ENCODE measurements at places on chromosomes 7 and 10.
A peak's percentile ranks its signal among the peaks of the same experiment; 100 is the strongest.

DNA sequence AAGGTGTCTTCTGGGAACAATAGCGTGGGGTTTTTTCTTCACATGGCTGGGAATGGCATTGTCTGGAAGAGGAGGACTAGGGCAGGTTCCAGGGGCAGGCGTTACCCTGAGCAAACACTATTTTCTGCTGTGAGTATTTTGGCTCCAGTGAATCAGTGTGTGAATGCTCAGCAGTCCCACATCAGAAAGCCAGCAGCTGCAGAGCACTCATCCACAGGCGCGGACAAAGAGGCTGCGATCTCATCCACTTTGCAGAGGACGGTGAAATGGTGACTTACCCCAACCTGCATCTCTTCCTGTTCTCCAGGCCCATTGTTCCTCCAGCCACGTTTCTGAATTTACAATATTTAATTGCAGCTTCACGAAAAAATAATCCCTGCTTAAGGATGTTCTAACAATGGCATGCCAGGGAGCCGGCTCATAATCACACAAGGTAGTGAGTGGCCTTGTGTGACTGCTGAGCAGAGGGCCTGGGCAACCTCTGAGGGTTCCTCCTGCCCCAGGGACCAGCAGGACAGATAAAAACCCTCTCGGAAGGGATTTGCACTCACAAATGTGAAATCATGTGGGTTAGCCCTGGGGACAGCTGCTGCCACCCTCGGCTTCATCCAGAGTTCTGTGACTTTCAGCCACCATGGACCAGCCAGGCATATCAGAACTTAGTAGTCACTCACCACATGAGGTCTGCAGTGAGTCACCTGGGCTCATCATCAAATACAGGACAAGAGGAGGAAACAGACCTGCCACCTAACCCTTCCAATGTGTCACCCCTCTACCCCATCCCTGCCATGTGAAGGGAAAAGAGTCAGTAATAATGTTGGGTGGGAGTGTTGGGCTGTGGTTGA is 65.0 kb upstream of the EN2 start:
- DNase-seq = no peak

- no peak for DNase-seq
Observed at GRCh38 chr7:130853503-130854279, 119.7 kb upstream of the KLF14 start.

- no peak for DNase-seq
Observed at GRCh38 chr10:85548034-85548433, 818.6 kb downstream of the GRID1 start.

DNA sequence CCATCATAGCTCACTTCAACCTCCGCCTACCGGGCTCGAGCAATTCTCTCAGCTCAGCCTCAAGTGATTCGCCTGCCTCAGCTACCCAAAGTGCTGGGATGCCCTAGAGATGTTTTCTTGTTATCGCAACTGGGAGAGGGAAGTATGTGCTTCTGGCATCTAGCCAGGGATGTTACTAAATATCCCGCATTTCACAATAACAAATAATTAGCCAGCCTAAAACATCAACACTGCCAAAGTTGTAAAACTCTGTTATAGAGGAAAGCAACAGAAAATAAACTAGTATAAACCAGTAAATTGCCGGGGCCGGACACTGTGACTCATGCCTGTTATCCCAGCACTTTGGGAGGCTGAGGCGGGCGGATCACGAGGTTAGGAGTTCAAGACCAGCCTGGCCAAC is 7.2 kb downstream of the INA start:
- no peak for DNase-seq

DNA sequence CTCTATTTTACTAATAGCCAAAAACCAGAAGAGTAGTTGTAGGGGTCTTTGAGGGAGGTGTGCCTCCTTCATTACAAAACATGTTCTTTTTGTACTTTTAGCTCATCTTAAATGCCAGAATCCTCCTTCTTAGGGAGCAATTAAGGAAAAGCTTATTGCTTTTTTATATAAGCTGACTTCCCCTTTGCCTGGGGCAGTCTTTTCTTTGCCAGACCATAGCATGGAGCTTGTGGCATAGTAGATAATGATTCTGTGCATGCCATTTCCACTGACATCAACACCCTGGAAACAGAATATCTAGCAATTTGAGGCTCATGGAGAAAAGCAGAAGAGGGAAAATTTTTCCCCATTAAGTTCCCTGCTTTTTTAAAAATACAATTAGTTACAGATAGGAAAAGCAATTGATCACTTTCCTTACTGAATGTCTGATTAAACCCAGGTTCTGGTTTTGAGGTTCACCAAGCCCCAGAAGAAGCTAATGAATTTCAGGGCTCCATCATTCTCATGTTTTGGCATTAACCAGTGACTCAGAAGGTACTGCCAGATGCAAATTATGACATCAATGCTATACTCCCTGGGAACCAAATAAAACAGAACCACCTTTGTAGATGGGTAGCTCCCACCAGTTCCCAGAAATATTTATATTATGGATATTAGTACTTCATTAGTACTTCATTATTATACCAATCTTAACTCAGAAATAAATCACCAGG is 410.6 kb downstream of the KCNMA1 start:
- no peak for DNase-seq

GRCh38 chr7:94067506-94067905 is 63.4 kb upstream of the BET1 start:
- DNase-seq = no peak

DNA sequence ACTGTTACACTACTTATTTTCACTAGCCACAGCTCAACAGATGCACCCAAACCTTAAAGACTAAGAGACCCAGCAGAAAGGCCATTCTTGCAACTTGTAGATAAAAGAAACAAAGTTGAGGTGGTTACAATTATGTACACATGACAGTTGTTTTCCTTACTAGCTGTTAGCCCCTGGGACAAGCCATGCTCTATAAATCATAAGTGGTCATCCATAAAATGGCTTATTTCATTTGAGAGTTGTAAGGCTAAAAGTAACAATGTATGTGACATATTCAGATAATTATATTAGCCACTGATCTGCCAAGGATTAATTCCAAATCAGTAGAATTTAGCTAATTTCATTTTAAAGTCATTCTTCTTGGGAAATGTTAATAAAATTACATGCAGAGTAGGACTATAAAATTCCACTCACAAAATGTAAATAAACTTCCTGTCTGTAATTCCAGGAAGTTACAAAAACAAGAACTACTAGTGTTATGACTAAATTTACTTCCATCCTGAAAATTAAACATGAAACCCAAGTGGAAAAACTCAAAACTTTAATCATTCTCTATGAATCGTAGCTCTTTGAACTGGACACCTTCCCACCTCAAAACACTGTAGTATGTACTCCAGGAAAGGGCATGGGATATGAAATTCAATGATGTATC is 13.3 kb downstream of the SLC37A3 start:
- no peak for DNase-seq

GRCh38 chr10:62506371-62506770 is 132.2 kb downstream of the ZNF365 start:
- DNase-seq = no peak

DNA sequence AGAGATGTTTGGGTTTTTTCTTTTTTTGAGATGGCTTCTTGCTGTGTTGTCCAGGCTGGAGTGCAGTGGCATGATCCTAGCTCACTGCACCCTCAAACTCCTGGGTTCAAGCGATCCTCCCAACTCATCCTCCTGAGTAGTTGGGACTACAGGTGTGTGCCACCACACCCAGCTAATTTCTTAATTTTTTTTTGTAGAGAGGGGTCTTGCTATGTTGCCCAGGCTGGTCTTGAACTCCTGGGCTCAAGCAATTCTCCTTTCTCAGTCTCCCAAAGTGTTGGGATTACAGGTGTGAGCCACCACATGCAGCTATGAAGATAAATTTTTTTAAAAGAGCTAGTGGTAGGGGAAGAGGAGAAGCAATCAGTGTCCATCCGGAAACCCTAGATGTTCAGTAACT is 56.8 kb downstream of the CLIP2 start:
- DNase-seq = no peak

- no peak for DNase-seq
Observed at GRCh38 chr10:91034494-91035159, 113.7 kb upstream of the ANKRD1 start.

DNA sequence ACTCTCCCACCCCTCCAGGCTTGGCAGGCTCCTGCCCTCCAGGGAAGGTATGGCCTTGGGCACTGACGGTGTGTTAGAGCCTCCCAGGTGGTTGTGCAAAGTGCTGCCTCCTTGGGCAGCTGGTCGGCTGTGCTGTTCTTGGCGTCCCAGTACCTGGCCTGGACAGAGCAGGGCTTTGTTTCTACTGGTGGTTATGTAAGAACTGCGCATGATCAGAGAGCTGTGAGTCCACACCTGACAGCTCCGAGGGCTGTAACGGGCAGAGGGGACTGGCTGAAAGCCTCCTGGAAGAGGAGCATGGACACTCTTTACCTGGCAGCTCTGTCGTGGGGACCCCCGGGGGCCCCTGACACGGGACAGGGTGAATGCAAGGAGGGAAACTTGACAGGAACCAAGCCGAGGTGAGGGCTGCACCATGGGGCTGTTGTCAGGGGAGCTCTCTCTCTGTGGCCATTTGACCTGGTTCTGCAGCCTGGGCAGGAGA is 3.1 kb upstream of the SFRP5 start:
- DNase-seq = no peak

- DNase-seq = no peak
Observed at GRCh38 chr10:47024399-47025252, 113.4 kb downstream of the PTPN20 start.

DNA sequence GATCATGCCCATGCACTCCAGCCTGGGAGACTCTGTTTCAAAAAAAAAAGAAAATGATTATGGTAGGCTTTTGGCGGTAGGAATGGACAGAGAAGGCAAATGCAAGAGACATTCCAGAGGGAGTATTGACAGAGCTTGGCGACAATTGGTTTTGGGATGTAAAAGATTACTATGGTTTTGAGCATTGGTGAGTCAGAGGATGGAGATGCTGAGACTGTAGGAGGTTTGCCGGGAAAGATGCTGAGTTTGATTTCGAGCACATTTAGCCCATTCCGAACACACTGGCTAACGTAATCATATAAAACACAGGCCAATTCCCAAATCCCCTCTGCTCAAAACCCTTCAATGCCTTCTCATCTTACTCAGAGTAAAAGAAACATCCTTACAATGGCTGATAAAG is 161.6 kb upstream of the MKLN1 start:
- DNase-seq = no peak

DNA sequence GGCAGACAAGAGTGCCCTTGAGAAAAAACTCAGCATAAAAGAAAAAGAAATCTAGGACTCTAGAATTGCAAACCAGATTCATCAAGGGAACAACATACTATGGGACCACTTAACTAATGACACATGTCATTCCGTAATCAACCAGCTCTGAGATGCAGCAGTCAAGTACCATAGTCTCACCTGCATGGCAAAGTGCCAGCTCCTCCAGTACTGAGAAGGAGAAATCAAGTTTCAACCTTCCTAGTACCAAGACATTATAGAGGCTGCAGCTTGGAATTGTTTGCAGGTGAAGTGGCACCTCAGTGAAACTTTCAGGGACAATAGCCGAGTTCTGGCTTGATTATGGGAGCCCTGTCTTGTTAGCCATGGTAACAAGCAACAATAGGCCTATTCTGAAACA is 11.5 kb downstream of the STEAP1 start:
- no peak for DNase-seq

DNA sequence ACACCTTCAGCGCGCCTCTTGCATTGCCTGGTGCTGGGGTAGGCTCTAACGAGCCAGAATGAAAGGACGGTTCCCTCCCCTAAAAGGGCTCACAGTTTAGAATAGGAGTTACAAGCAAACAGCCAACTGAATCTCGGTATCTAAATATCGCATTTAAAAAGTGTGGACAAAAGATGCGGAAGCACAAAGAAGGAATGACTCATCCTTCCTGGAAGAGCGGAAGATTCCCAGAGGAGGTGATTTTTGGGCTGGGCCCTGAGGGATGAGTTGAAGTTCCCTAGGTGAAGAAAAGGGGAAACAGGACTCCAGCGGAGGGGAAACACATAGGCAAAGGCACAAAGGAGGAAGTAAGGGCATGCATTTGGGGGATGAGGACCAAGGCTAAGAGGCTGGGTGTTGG is 29.9 kb downstream of the SRRM3 start:
- DNase-seq = no peak

DNA sequence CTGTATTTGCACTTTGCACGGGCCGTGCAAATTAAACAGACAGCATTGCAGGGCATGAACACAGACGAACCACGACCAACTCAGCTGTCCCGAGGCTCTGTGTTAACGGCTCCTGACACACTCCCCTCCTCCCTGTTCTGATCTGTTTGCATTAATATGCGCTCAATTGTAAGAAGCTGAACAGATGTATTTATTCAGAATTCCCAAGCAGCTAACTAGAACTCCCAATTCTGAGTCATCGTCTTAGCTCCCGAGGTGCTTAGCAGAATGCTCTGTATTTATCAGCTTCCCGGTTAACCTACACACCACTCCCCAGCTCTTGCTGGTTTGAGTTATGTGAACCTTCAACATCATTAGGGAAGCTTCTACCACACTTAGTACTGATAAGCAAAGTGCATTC is 286.4 kb downstream of the PTPRN2 start:
- DNase-seq = no peak

DNA sequence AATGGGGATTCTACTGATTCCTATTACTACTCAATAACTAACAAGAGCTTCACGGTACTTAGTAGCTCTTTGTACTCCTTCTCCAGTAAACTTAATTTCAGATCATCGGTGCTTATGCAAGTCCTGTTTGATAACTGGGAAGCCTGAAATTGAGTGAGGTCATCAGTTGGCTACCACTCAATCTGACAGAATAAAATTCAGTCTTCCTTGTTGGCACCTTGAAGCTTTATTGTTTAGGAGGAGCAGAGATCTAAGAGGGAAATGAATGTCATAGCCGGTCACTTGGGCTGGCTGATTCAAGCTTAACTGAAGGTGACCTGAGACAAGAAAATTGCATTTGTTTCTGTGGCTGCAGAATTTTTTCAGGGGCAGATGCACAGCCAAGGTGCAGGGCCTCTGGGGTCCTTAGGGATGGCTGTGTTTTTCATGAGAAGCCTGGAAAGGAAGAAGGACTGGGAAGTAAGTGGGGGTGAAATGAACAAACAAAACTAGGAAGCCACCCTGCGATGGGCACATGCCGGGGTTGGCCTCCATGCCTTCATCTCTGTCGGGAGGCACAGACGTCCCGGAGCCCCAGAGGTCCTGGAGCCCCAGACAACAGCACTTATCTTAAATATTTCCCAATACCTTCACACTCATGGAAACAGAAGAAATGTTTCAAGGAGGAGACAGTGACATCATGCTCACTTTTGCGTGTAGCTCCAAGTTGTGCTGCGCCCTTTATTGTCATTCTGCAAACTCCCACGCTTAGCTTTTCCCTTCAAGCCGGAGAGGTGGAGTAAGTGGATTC is 85.0 kb upstream of the KIF5B start:
- no peak for DNase-seq

- DNase-seq = no peak
Observed at GRCh38 chr10:34526758-34527730, 288.1 kb downstream of the PARD3 start.

DNA sequence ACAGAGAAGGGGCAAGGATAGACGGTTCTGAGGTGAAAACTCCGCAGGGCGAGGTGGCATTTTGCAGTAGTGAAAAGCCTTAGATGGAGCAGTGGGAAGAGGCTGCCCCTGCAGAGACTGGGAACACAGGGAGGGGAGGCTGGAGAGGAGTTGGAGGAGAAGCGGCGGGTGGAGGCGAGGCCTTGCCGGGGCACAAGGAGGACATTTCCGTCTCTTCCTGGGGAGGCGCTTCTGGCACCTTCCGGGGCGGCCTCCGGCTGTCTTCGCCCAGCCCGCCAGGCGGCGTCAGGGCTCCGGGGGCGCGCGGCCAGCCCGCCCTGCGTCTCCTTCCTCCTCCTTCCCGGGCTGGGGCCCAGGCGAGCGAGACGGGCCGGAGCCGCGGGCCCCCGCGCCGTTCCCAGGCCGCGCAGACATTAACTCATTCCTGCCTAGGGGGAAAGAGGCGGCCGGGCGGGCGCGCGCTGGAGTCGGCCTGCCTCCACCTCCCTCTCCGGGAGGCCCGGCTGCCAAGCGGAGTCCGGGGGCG is 42.7 kb downstream of the LDB3 start:
- peak; percentile 64 for DNase-seq
